ENCODE measurements at places on chromosomes 3 and 15. TPM values are rescaled to one million over a fixed set of nuclear protein-coding genes. Genes with fewer than 3 reads are reported as not detected.

DNA sequence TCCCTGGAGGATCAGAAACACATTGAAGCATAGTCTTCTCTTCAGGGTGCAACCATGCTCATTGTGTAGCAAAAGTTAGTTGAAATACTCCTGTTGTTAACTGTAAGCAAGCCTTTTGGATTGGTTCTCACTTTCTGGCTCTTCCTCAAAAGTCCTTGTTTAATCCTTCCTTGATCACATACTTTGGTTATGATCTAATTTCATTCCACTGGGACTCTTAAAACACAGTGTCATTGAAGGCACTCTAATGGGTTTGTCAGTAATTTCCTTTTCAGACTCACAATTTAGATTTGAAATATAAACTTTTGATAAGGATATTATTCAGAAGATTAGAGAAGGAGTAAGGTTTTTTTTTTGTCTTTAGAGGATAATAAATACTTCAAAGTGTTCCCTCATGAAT, 451.7 kb upstream of the SGO1 start:
- no peak for DNase-seq

DNA sequence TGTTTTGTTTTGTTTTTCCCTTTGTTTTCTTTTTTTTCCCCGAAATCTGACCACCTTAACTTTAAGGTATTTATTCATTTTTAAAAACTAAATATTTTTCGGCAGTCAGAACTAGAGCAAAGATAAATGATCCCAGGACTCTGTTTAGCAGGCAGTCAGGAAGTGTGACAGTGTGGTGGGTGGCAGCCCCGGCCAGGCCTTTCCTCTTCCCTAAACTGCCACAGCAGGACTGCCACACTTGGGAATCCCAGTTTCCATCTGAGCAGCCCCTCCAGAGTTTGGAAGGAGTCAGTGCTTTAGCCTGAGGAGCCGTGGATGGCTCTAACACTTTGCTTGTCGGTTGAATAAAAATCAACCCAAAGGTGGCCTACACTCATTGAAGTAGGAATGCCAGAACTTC, 6.9 kb downstream of the CCRL2 start:
- DNase-seq: no peak

- DNase-seq: no peak
Observed at GRCh38 chr15:37075777-37076176, 24.6 kb downstream of the MEIS2 start.

DNA sequence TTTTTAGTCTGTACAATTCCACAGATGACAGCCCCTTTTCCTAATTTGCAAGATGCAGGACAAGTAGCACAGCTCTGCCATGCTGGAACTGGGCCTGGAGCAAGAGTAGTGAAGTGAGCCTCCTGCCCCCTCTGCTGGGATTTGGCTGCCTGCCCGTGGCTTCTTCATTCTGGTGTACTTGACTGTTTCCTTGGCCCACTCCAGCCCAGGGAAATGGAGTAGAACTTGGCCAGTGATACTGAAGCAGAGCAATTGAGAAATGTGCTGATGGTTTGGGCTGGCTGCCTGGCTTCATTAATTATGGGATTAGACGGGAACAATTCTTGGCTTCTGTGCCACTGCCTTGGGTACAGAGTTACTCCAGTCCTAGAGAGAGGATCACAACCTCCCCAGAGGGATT, 2.8 kb downstream of the GPD1L start:
- peak; percentile 97 for DNase-seq

GRCh38 chr15:28977377-28978010, 91.7 kb downstream of the APBA2 start:
- DNase-seq: no peak

- DNase-seq: no peak
Observed at GRCh38 chr3:133296981-133297380, 102.9 kb upstream of the BFSP2 start.

GRCh38 chr15:91151781-91152563, 51.9 kb downstream of the SV2B start:
- DNase-seq: no peak

DNA sequence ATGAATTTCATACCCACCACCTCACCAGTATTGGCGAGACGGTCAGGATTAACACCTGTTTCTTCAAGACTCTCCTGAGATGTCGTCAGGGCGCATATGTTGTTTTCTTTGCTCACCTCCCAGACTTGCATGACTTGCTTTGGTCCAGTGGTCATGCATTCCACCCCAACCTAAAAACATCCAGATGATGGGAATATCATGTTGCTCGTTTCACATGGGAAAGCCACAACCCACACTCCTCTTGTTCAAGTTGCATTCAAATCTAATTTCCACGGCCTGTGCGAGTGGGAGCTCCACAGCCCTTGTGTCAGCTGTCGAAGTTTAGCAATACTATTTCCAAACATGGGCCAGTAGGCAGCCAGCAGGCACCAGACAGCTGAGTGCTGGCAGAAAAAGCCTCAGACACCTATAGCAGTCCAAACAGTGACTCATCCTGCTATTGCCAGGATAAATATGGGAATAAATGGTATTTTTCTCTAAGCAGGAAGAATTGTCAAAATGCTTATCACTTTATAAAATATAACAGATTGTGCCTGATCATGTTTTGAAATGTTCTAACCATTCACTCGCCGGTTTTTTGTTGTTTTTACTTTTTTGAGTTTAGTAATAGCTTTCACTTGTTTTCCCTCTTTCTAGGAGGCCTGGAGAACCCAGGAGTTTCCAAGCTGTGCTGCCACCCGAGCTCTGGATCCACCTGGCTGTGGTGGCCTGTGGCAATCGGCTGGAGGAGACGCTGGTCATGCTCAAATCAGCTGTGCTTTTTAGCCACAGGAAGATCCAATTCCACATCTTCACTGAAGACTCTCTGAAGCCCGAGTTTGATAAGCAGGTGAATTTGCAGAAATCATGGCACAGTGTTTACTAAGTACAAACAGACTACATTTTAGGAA, 20.1 kb downstream of the GXYLT2 start:
- DNase-seq: peak; percentile 23

DNA sequence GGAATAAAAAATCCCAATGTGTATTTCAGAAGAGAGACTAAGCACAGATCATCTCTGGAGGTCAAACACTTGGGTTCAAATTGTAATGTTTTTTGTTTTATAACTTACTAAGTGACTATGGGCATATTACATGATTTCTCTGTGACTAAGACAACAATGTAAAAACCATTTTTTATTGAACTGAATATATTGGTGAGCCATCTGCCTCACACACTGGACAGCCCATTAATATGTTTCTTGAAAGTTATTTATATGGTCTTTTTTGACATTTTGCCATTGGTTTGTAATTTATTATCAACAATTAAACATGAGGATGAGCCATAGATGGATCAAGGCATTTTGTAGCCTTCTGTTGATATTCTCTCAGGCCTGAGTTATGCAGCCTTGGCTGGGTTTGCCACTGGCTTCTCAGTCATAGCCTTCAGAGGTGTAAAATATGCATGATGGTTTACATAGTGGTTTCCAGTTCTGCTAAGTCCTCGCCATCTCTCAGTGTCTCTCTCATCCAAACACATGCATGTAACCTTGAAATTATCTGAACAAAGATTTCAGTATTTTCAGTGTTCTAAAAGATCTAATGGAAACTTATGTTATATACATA, 997.2 kb downstream of the DIPK2A start:
- no peak for DNase-seq

GRCh38 chr15:101391431-101391830, 96.4 kb upstream of the SNRPA1 start:
- DNase-seq: no peak

- no peak for DNase-seq
Observed at GRCh38 chr3:175585898-175586297, 726.8 kb downstream of the NAALADL2 start.

DNA sequence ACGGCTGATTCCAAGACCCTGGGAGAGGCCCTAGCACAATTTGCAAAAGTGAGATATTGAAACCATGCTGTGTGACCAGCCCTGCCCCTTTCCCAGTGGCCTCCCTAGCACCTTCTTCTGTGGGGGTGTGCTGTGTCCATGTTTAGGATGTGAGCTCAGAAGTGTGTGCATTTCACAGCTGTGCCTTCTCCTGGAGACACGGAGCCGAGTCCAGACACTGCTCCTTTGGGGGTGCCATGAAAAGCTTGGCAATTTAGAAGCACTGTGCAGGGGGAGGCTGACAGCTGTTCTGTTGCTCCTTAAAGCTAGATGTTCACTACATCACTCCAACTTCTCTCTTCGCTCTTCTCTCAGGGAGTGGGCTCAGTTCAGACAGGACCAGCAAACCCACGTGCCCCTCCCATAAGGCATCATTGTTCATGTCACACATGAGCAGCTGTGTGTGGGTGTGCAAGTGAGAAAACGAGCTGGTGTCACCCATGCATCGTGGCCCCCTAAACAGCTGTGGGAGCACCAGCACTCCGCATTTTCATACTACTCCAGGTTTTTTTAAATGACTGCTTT, 492.6 kb downstream of the GABRG3 start:
- DNase-seq: no peak

DNA sequence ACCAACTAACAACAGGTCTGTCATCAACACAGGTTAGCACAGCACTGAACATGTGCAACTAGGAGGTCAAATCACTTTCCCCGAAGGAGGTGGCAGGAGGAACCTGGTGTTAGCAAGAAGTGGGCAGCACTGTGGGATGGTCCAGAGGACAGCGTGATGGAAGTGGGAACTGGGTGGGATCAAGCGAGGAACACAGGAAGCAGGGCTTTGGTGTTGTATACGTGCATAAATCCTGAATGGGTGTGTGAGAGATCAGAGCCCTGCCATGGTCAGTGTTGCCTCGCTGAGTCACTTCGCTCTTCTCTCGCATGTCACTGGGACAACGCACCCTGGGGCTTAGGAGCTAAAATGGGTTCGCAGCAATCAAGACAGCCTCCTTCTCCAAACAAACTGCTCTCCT, 62.1 kb downstream of the MOBP start:
- DNase-seq: no peak

ADGRG7 gene
- 0.58 TPM for total RNA-seq

SLC25A38 gene
- total RNA-seq: 46.5 TPM

LIPH gene
- total RNA-seq: not detected

PPP4R2 gene
- 60.5 TPM for total RNA-seq

CDHR4 gene
- total RNA-seq: not detected

PGBD4 gene
- total RNA-seq: 0.92 TPM

PIERCE2 gene
- 11.8 TPM for total RNA-seq

FAM107A gene
- total RNA-seq: 27.6 TPM
